NCI-H146 (cell line): ENCODE measurements at places on chromosomes 7 and 10.

DNA sequence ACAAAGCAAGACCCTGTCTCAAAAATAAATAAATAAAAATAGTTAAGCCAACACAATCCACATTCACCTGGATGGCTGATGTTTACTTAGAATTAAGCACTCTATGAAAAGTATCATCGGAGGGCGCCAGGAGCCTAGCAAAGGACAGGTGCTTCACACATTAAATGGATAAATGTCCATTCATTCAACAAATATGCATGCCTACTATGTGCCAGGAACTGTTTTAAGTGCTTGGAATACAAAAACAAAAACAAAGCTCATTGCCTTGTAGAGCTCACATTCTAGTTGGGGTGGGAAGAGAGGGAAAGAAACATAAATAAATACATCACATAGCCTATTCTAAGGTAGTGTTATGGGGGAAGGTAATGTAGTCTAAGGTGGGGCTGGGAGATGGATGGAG, 4.1 kb downstream of the BAIAP2L1 start:
- no peak for DNase-seq

DNA sequence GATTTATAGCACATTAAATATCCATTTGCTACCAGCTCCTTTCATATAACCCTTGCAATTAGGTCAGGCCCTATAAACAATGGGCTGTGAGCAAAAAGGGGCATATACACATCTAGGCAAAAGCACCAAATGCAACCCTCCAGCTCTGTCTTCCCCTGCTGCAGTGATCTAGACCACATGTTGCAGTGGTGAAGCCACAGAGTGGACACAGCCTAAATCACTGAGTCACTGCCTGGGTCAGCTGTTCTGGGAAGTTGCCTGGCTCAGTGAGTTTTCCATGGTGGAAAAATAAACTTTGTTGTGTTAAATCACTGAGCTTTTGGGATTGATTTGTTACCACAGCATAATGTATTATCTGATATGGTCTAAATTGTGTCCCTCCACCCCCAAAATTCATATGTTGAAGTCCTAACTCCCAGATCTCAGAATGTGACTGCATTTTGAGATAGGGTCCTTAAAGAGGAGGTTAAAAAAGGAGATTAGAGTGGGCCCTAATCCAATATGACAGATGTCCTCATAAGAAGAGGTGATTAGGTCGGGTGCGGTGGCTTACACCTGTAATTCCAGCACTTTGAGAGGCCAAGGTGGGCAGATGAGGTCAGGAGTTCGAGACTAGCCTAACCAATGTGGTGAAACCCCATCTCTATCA, 70.4 kb downstream of the ZFAND4 start:
- DNase-seq = no peak

- DNase-seq = no peak
Observed at GRCh38 chr7:11698384-11698871, 133.6 kb downstream of the THSD7A start.

DNA sequence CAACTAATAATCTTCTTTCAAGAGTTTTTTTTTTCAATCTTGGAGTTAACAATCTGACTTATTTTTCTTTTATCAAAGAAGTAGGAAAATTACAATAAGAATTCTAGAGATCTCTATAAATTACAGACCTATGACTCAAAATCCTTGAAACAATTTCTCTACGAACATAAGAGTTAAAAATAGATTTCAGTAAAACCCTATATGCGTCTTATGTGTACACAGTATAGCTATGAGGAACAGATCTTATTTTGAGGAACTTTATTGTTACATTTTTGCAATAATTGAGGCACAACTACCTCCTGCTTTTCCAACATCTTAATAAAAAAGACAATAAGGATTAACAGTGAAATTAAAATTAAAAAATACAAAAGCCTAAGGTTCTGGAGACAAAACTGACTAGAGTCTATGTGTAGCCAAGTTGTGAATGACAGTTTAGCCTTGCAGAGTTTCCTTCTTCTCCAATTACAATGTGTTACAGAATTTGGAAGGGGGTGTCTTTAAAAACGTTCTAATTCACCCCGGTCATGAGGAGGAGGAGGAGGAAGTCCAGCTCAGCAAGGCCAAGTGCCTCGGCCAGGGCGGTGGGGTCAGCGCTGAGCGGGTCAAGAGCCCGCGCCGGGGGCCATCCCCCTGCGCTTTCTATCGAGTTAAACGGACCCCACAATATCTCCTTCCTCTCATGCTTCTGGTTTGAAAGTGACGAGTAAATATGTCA, 40.5 kb downstream of the AMZ1 start:
- no peak for DNase-seq

- no peak for DNase-seq
Observed at GRCh38 chr10:21744223-21744622, 210.2 kb downstream of the MLLT10 start.

DNA sequence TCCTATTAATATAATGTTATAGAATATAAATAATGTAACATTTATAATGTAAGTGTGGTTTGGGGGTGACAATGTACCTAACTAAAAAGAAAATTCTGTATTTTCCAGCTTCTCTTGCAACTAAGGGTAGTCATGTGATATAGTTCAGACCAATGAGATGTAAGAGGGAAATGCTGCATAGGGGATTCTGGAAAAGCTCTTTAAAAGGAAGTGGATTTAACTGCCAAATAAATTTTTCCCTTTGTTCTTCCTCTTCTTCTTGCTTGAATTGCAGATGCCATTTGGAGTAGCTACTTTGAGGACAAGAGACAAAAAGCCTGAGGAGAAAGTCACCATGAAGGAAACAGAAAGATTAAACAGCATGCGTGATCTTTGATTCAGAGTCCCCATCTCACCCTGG, 194.3 kb downstream of the PTEN start:
- no peak for DNase-seq

DNA sequence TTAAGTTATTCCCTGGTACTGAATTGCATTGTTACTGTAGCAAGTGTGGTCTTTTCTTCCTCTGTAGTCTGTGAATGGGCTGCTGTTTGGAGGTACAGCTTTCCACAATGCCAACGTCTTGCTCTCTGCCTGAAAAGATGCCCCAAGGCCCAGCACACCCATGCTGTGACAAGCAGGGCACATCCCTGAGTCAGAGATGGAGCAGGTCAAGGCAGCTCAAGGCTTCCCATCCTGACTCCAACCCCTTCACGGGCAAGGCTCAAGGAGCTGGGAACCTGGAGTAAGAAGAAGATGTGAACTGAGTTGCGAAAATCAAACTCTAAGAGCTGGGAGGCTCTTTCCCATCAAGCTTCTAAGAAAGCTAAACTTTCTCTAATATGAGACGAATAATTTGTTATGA, 27.2 kb downstream of the SVIL start:
- no peak for DNase-seq

DNA sequence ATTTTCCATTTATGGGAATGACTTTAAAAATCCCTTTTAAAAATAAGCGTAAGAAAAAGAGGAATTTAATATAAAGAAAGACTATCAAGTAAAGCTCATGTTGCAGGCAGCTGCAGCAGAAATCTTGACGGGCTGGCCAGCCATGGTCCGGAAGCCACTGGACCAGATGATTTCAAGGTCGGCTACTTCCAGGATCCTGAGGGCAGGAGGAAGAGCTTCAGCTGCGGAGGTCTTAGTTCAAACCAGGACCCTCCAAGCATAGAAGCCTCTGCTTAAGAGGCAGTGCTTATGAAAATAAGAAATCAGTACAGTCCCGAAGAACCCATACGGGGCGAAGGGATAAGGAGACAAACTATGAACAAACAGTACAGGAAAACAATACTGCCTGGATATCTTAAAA, 220.2 kb upstream of the CELF2 start:
- DNase-seq = no peak

GRCh38 chr10:120824881-120825309, 26.3 kb upstream of the WDR11 start:
- DNase-seq = peak; percentile 62

- peak; percentile 68 for DNase-seq
Observed at GRCh38 chr7:82164813-82165212, 278.8 kb downstream of the CACNA2D1 start.

GRCh38 chr10:71090801-71091200, 121.6 kb upstream of the UNC5B start:
- no peak for DNase-seq

- DNase-seq = no peak
Observed at GRCh38 chr7:111424768-111425167, 137.5 kb downstream of the IMMP2L start.

DNA sequence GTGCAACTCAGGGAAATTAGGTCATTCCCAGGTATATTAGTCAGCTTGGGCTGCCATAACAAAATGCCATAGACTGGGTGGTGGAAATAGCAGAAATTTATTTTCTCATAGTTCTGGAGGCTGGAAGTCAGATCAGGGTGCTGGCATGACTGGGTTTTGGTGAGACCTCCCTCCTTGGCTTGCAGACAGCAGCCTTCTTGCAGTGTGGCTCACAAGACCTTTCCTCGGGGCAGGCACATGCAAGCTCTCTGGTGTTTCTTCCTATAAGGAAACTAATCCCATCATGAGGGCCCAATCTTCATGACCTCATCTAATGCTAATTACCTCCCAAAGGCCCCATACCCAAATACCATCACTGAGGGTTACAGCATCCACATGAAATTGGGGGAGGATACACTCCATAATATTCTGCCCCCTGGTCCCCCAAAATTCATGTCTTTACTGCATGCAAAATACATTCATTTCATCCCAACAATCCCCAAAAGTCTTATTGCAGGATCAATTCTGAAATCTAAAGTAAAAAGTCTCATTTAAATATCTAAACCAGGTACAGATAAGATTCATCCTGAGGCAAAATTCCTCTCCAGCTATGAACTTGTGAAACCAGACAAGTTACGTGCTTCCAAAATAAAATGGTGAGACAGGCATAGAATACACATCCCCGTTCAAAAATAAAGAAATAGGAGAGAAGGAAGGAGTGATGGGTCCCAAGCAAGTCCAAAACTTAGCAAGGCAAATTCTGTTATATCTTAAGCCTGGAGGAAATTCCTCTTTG, 17.4 kb upstream of the CBLL1 start:
- DNase-seq = no peak

GRCh38 chr10:72158176-72158575, 57.6 kb upstream of the ANAPC16 start:
- DNase-seq = no peak

- no peak for DNase-seq
Observed at GRCh38 chr7:151392002-151392401, 17.8 kb downstream of the WDR86 start.

DNA sequence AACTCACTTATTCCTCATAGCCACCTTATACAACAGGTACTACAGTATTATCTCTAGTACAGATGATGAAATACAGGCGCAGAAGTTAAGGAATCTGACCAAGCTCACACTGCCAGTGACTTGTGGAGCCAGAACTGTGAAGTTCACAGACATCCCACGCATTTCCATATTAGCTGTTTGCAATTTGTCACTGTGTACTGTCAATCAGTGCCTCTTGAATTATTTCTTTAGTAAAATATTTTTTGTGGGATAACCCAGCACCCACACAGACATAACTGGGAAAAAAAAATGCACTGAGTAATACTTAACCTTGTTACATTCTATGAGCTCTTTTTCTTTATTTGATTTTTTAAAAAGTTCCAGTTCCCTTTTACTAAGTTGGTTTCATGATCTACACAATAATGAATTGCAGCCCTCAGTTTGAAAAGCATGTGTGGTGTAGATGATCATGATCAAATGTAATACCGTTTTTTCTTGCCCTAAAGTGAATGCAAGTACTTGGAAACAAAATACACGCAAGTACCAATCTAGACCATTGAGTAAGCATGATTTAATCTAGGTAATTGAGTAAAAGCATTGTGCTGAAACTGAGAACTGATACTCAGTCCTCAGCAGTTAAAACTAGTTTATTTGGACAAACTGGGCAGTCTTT, 14.1 kb downstream of the CUL1 start:
- DNase-seq = no peak

GRCh38 chr10:129912166-129912917, 51.7 kb downstream of the EBF3 start:
- DNase-seq = no peak

DNA sequence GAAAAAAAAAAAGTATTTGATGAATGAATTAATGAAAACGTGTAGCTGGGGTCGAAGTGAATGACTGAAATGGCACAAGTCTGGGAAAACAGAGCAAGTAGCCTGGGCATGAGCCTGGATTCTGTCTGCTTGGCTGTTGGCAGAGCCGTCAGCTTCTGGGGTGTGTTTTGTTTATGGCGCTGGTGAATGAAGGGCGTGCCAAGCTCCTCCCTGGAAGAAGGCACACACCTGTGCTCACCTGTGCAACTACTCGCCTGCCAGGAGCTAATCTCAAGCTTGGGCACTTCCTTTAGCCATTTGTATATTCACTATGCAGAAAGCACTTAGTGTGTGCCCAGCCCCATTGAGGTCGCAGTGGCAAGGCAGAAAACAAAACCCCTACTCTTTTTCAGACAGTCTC, 74.1 kb downstream of the GTF2IRD1 start:
- DNase-seq = peak; percentile 14

GRCh38 chr7:43637114-43637806, 54.4 kb downstream of the STK17A start:
- DNase-seq = no peak
